ENCODE measurements at places on chromosomes 5 and 9.

DNA sequence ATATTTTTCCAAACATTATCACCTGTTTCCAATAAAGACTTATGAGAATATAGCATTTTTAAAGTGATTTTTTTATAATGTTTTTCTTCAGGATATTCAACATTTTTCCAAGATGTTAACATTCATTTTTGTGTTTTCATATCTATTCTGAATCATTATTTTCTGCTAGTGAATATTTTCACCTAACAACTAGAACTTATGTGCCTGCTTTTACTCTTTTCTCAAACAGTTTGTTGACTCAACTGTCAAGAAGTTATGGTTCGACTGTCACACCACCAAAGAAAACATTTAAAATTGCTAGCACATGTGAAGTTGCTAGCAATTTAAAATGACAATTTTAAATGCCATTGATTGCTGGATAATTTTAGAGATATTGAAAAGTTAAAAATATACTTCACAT, 343.3 kb upstream of the CDH9 start:
- DNase-seq = no peak

DNA sequence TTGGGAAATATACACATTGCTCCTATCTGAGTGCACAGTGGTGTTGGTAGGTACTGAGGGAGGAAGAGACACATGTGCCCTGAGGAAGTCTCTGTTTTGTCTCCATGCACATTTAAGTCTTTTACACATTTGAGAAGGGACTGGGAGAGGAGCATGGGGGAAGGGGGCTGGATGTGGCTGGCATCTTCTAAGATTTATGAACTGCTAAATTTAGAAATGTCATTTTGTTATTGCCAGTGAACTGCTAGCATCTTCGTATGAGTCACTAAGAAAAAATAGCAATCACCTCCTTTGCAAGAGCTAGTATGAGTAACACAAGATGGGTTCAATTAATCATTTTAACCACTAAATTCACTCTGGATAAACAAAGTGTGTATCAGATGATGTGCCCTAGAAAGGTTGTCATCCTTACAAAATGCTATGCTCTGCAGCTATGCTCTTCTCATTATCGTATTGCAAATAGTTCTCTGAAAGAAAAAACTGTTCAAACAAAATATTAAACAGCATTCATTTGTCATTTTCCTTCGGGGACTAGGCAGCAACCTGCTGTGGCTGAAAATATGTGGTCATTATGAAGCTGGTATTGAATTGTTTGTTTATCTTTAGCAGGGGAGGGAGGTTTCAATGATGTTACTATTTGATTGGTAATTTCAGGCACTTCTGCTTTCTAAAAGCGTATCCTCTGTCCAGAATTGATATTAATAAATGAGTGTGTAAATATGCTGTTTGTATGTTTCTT, 236.5 kb downstream of the DMRTA1 start:
- peak; percentile 46 for DNase-seq

DNA sequence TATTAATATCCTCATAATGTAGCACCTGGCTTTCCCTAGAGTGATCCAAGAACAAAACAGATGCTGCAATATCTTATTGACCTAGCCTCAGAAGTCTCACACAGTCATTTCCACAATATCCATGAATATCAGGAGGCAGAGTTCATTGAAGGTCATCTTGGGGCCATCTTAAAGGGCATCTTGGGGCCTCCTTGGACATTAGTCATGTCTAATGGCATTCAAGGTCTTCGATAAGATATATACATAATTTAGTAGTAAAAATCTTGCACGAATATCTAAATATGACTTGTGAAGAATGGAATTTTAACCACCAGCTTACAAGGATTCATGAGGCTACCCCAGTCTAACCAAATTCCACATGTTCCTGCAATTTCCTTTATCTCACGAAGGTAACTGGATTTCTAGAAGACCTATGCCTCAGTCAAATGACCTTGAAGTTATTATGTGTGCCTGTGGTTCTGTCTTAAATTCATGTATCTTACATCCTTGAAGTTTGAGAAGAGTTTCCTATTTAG, 163.6 kb upstream of the SPEF2 start:
- DNase-seq = no peak

DNA sequence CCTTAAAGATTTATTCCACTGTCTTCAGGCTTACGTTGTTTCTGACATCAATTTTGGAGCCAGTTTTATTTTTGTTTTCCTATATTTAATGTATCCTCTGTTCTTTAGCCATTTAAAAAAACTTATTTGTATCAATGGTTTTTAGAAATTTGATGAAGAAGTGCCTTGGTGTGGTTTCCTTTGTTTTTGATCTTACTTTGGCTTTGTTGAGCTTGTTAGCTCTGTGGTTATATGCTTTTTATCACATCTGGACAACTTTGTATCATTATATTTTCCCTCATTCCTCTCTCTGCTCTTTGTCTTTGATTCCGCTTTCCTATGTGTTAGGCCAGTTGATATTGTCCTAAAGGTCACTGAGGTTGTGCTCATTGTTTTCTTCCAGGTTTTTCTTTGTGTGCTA, 58.5 kb downstream of the SPIN1 start:
- DNase-seq = no peak

DNA sequence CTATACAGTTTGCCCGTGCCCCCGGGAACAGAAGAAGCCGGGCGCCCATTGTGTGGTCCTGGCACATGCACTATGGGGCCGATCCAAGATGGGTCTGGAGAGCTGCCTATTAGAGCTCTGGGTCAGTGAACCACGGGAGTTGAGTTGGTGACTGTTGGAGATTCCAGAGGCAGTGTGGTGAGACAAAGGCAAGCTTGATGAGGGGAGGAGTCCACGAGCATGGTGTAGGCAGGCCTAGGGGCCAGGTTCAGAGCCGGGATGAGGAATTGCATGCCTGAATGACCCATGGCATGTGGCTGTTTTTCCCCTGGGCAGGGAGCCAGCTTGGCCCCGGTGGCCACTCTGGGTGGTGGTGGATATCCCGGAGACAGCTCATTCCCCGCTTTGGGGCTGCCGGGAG, 84.4 kb upstream of the STC2 start:
- DNase-seq = peak; percentile 27

DNA sequence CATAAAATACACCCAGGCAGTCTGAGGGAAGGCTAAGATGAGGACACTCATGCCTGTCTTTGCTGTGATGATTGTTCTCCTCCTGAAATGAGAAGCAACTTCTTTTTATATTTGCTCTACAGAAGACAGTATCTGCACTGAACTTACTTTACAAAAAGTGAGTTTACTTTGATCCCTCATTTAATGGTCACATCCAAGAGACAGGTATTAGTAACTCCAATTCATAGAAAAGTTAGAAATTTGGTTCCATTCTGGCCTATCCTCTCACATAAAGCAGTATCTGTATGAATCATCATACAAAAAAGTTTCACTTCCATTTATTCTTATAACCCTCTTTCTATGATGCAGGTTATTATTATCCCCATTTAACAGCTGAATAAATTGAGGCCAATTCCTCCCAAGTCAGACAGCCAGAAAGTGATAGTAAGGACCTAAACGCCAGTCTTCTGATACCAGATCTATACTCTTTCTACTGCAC, 15.2 kb downstream of the TSTD2 start:
- no peak for DNase-seq

All from cardiac fibroblast (primary cell).